ENCODE measurements at places on chromosomes 6 and 20. TPM values are rescaled to one million over a fixed set of nuclear protein-coding genes. Genes with fewer than 3 reads are reported as not detected.

The NCOA5 gene
- total RNA-seq = 28.7 TPM

The REM1 gene
- total RNA-seq = 4.0 TPM

The TRDN gene
- total RNA-seq = not detected

The C20orf141 gene
- not detected for total RNA-seq

The HLA-DQB1 gene
- 94.9 TPM for total RNA-seq

The ITPR3 gene
- 111 TPM for total RNA-seq

The PRICKLE4 gene
- 14.2 TPM for total RNA-seq

- DNase-seq = no peak
- H3K27ac ChIP-seq = no peak overlapping the region
- no peak overlapping the region for H3K4me3 ChIP-seq
- no peaks in the 10 kb centered on the region for H3K27me3 ChIP-seq
- H3K36me3 ChIP-seq = no peaks in the 10 kb centered on the region
Observed at GRCh38 chr20:24736131-24736843, 212.8 kb upstream of the CST7 start.

- no peak overlapping the region for H3K27ac ChIP-seq
- H3K27me3 ChIP-seq = no peaks in the 10 kb centered on the region
- no peak for DNase-seq
Observed at GRCh38 chr6:73391675-73392074, 3.0 kb upstream of the DDX43 start.

DNA sequence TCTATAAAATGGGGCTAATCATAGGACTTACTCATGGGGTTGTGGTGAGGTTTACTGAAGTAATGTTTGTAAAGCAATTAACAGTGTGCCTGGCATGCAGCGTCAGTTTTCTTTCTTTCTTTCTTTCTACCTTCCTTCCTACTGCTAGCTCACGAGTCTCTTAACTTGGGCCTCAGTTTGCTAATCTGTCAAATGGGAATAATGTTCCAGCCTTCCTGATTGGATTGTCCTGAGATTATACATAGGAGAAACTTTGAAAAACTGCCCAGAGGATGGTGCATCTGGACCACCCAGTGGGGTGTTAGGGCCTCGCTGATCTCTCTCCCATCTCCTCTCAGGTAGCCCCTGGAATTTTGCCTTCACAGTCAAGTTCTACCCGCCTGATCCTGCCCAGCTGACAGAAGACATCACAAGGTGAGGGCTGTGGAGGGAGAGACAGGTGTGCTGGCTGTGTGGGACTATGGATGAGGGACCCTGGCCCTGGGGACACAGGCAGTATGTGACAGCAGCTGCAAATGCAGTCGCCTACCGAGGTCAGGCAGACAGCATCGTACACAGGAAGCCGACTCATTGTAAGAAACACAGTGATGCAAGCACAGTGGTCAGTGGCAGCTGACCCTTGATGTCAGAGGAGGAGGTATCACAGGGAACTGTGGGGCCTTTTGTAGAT, 27.5 kb downstream of the EPB41L1 start:
- H3K36me3 ChIP-seq = peaks cover 45% of the 10 kb centered on the region
- H3K27me3 ChIP-seq = no peaks in the 10 kb centered on the region
- DNase-seq = no peak
- no peak overlapping the region for H3K27ac ChIP-seq

- H3K36me3 ChIP-seq = no peaks in the 10 kb centered on the region
- no peak overlapping the region for H3K27ac ChIP-seq
- no peaks in the 10 kb centered on the region for H3K27me3 ChIP-seq
- no peaks in the 10 kb centered on the region for H3K4me1 ChIP-seq
- H3K4me3 ChIP-seq = no peak overlapping the region
- no peak for DNase-seq
Observed at GRCh38 chr6:145045582-145045981, 689.7 kb downstream of the EPM2A start.

GRCh38 chr6:25942561-25943147, 12.2 kb upstream of the SLC17A2 start:
- H3K27me3 ChIP-seq = no peaks in the 10 kb centered on the region
- no peak overlapping the region for H3K27ac ChIP-seq
- DNase-seq = no peak
- H3K36me3 ChIP-seq = no peaks in the 10 kb centered on the region
- H3K4me1 ChIP-seq = no peaks in the 10 kb centered on the region

DNA sequence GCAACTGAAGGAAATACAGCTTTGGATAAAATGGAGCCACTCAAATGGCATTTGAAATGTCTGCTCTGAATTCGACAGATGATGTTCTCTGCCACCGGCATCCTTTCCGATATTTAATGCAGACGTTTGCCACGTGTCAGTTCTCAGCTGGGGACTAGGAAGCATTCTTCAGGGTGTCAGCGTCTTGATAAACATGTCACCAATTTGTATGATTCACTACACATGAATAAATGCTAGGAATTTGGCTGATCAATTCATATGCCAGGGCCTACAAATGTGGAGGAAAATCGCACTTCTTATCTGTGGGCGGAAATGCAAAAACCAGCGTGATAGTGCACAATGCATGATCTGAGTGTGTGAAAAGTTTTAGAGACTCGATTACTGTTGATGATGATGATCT, 169.5 kb downstream of the SLC24A3 start:
- no peak overlapping the region for H3K27ac ChIP-seq
- no peaks in the 10 kb centered on the region for H3K4me1 ChIP-seq
- no peaks in the 10 kb centered on the region for H3K36me3 ChIP-seq
- DNase-seq = no peak

- peaks cover 8% of the 10 kb centered on the region for H3K4me1 ChIP-seq
- DNase-seq = no peak
- H3K4me3 ChIP-seq = no peak overlapping the region
- no peaks in the 10 kb centered on the region for H3K36me3 ChIP-seq
- H3K27me3 ChIP-seq = no peaks in the 10 kb centered on the region
Observed at GRCh38 chr6:37501632-37502491, 2.2 kb upstream of the CCDC167 start.

GRCh38 chr6:36852481-36853147, 13.4 kb upstream of the CPNE5 start:
- H3K36me3 ChIP-seq = peaks cover 17% of the 10 kb centered on the region
- no peak overlapping the region for H3K4me3 ChIP-seq
- H3K27me3 ChIP-seq = no peaks in the 10 kb centered on the region
- no peak for DNase-seq

- H3K4me3 ChIP-seq = no peak overlapping the region
- H3K4me1 ChIP-seq = no peaks in the 10 kb centered on the region
- H3K27me3 ChIP-seq = no peaks in the 10 kb centered on the region
- no peak for DNase-seq
Observed at GRCh38 chr20:62321521-62321948, 18.7 kb downstream of the ADRM1 start.

DNA sequence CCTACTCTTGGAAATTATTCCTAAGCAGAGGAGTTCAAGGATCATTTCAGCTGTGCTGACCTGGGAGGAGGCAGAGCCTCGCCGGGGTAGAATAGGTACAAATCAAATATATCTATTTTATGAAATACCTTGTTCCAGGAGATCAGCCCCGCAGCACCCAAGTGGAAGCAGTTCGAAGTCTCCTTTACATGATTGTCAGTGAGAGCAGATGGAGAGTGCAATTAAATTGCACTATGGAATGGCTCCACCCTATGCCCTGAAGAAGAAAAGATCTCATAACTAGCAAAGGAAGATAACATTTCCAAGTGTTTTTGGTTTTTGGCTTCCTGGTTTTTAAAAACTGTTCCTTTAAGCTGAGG, 31.4 kb downstream of the DUSP22 start:
- H3K27me3 ChIP-seq = no peaks in the 10 kb centered on the region
- H3K4me3 ChIP-seq = no peak overlapping the region
- H3K36me3 ChIP-seq = no peaks in the 10 kb centered on the region
- DNase-seq = no peak
- no peak overlapping the region for H3K27ac ChIP-seq

GRCh38 chr6:5695260-5696245, 311.2 kb downstream of the NRN1 start:
- DNase-seq = no peak
- no peak overlapping the region for H3K4me3 ChIP-seq
- H3K27ac ChIP-seq = peak overlapping the region; percentile 45
- no peaks in the 10 kb centered on the region for H3K36me3 ChIP-seq

GRCh38 chr6:3471286-3471685, 14.4 kb upstream of the SLC22A23 start:
- H3K27me3 ChIP-seq = no peaks in the 10 kb centered on the region
- H3K36me3 ChIP-seq = no peaks in the 10 kb centered on the region
- no peak for DNase-seq
- H3K4me1 ChIP-seq = no peaks in the 10 kb centered on the region
- H3K4me3 ChIP-seq = no peak overlapping the region

DNA sequence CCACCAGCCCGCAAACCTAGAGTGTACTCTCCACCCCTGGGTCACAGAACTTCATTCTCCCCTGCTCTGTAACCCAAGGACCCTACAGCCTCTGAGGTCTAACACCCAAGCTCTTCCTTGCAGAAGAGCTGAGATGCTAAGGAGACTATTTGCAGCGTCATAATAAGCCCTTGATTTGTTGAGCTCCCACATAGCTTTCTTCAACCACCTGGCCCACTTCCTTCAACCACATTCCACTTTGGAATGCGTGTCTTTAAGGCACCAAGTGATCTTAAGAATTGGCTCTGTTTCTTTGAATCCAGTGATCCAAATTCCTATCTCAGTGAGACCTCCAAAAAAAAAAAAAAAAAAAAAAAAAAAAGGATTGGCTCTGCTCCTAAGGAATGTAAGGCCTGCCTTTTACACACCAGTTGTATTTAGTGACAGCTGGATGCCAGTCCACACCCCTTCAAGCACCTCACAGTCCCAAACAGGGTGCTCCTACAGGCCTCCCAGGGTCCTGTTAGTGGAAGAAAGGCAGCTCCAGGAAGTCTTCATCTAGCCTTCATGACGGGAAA, 106.2 kb downstream of the UBE3D start:
- H3K4me1 ChIP-seq = no peaks in the 10 kb centered on the region
- H3K27ac ChIP-seq = no peak overlapping the region
- H3K27me3 ChIP-seq = no peaks in the 10 kb centered on the region

GRCh38 chr6:134175532-134176263, 123.3 kb upstream of the SLC2A12 start:
- H3K27me3 ChIP-seq = no peaks in the 10 kb centered on the region
- H3K4me1 ChIP-seq = peaks cover 42% of the 10 kb centered on the region
- H3K27ac ChIP-seq = peak overlapping the region; percentile 99
- peak; percentile 90 for DNase-seq
- peak overlapping the region; percentile 66 for H3K4me3 ChIP-seq

DNA sequence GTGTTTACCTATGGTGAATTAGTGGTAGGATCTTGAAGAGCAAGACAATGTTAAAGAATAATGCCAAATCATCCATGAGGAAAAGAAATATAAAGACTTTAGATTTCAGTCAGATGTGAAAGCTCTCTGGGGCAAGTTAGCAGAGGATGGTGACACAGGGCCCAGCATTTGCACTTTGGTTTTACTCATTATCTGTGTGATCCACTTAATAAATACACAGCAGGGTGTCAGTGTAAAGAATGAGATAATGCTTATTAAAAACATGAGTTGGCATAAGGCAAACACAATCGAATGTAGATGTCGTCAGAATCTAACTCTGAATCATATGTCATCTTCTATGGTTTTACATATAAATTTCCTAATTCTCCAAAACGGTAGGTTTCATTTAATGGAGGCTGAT, 130.4 kb upstream of the PREP start:
- H3K36me3 ChIP-seq = no peaks in the 10 kb centered on the region
- DNase-seq = no peak
- no peaks in the 10 kb centered on the region for H3K27me3 ChIP-seq
- no peak overlapping the region for H3K27ac ChIP-seq
- no peak overlapping the region for H3K4me3 ChIP-seq

DNA sequence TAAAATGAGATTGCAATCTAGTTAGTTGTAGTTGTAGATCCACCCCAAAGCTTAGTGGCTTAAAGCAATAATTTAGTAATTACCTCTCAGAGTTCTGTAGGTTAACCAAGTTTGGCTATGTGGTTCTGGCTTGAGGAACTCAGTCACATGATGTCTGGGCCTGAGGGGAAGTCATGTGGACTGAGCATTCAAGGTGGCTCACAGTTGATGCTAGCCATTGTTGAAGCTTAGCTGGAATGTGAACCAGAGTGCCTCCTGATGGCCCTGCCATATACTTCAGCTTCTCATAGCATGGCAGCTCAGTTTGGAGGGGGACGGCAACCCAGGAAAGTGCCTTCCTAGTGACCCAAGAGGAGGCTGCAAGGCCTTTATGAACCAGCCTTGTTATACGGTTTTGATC, 263.2 kb upstream of the RNF217 start:
- no peaks in the 10 kb centered on the region for H3K4me1 ChIP-seq
- H3K27ac ChIP-seq = no peak overlapping the region
- no peaks in the 10 kb centered on the region for H3K27me3 ChIP-seq
- DNase-seq = no peak

GRCh38 chr6:37919417-37920157, 100.1 kb downstream of the ZFAND3 start:
- H3K27me3 ChIP-seq = no peaks in the 10 kb centered on the region
- DNase-seq = no peak
- no peak overlapping the region for H3K27ac ChIP-seq
- peaks cover 8% of the 10 kb centered on the region for H3K4me1 ChIP-seq
- no peak overlapping the region for H3K4me3 ChIP-seq
- no peaks in the 10 kb centered on the region for H3K36me3 ChIP-seq

GRCh38 chr6:6002848-6003620, 3.7 kb downstream of the NRN1 start:
- no peaks in the 10 kb centered on the region for H3K36me3 ChIP-seq
- H3K4me3 ChIP-seq = peak overlapping the region; percentile 54
- peak overlapping the region; percentile 60 for H3K27ac ChIP-seq
- peaks cover 100% of the 10 kb centered on the region for H3K27me3 ChIP-seq
- peaks cover 31% of the 10 kb centered on the region for H3K4me1 ChIP-seq

DNA sequence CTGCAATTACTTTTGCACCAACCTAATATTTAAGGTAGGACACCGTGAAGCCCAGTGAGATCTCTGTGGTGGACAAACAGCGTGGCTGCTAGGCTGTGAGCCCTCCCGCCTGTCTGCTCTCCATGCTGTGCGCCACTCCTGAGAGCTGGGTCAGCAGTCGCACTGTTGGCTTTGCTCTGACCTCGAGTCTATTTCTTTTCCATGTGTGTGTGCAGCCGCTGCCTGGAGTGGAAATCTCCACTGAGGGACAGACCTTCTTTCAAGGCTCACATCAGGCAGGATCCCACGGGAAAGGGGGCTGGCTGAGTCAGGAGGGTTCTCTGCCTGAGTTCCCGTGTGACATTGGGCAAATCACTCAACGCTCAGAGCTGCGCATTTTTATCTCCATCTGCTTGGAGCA, 27.1 kb downstream of the RIPOR3 start:
- H3K4me3 ChIP-seq = no peak overlapping the region
- H3K4me1 ChIP-seq = peaks cover 10% of the 10 kb centered on the region
- no peak for DNase-seq
- H3K36me3 ChIP-seq = no peaks in the 10 kb centered on the region
- no peak overlapping the region for H3K27ac ChIP-seq
